ENCODE measurements at places on chromosomes 3 and 15.

GRCh38 chr3:108250626-108251025 lies 28.4 kb upstream of the IFT57 start:
- DNase-seq = no peak

DNA sequence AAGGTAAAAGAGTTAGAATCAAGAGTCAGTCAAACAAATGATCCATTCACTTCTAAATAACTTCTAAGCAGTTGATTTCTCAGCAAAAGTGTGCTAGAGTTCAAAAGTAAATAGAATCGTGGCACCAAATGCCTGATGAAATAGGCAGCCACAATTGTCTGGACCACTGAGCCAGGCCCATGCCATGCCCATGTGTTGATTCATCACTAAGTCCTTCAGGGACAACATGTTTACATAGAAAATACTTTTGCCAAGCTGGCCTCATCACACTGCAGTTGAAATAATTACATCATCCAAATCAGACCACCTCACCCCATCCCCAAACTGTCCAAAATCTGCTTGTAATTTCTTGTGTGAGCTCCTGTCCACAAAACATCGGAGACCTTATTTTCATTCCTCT lies 216.3 kb downstream of the IGSF11 start:
- no peak for DNase-seq

GRCh38 chr3:189393598-189393997 lies 221.8 kb downstream of the TPRG1 start:
- no peak for DNase-seq

GRCh38 chr3:128040660-128041059 lies 11.6 kb upstream of the SEC61A1 start:
- no peak for DNase-seq

DNA sequence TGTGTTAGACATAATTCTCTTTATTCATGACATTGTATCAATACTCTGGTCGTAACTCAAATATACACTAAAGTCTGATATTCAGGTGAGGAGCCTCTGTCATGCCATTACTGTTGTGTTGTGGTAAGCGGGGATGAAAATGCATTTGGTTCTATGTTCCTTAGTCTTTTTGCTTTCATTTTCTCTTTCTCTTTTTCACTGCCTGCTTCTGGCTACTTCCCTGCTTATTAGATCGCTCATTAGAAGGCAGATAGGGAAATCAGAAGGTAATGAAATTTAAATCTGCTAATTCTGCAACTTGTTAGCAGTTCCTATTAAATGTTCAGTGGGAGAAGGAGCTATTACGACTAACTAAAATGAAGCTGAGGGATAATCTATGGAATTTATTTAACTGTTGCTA lies 345.0 kb downstream of the GRM7 start:
- no peak for DNase-seq

DNA sequence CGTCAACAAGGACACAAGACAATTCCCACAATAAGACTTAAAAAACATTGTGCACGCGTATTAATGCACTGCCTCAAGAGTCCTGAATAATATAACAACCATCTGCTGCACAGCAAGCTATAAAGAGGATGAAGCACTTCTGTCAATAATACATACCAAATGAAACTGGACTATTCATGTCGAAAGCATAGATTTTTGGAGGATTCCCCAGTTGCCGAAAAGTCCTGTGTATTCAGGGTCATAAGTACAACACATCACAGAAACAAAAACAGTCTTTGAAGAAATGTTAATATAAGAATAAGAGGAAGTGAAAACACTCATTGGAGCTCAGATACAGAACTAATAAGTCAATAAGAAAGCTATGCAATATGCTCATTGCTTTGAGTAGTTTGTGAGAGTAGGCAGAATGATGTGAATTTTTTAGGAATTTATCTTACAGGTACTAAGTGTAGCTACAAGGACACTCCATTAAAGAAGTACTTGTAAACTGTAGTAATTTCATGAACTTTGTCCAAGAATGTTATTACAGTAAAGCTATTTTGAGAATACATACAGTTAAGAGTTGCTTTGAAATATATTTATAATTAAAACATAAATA lies 31.6 kb downstream of the CBLB start:
- DNase-seq = no peak

GRCh38 chr15:48935236-48935635 lies 28.5 kb downstream of the SHC4 start:
- DNase-seq = no peak

GRCh38 chr3:69539134-69539533 lies 153.2 kb upstream of the FRMD4B start:
- DNase-seq = no peak

- DNase-seq = no peak
Measured at GRCh38 chr3:57777774-57778173, 21.7 kb downstream of the SLMAP start.

DNA sequence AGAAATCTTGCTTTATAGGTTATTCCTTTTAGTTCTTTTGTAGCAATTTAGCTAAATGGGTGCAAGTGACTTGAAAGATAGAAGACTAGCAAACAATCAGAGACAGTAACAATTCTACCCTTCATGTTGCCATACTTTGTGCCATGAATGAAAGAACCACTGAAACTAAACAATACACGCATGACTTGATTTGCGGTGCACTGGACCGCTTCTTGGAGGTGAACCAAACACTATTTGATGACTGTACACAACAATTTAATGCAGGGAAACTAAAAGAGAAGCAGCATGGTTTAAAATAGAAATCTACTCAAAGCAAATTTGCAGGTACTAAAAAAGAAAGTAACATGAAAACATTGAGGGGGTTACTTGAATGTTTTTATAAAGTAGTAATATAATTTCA lies 331.0 kb upstream of the RARB start:
- no peak for DNase-seq

GRCh38 chr15:76614725-76615124 lies 278.2 kb downstream of the ISL2 start:
- no peak for DNase-seq

- no peak for DNase-seq
Measured at GRCh38 chr15:59218710-59219109, 12.1 kb downstream of the LDHAL6B start.

- DNase-seq = no peak
Measured at GRCh38 chr15:70351941-70352774, 254.4 kb upstream of the TLE3 start.

DNA sequence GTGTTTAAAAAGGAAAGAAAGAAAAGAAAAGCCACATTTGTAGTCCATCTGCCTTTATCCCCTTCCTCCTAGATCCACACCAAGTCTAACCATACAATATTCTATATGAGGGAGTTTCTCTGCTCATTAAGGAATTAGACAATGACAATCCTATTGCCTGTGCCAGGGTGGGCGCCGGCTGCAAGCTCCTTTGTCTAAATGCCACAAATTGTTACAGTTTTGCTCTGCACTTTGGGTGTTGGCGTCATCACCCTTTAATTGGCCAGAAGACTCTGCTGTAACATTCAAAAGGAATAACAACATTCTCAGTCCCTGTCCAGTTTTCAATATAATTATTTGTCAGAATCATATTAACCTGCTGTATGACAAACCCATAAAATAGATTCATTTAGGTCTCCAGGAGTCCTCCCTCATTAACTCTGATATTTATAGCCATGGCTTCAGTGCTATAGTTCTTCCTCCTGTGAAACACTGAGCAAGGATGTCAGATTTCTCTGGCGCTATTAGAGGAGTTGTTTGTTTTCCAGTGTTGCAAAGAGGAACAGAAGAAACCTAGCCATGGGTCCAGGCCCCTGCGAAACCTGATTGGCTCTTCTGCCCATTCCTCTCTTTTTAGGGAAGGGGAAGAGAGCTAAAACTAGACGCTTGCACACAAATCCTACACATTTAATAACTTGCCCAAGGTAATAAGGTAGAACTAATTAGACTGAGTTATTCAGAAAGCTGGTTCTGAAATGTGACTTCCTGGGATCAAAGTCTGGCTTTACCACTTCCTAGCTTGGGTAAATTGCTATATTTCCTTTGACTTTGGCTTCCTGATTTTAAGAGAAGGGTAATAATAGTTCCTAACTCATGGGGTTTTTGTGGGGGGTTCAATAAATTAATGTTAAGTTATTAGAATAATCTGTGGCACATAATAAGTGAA lies 112.4 kb downstream of the CD47 start:
- DNase-seq = no peak

- DNase-seq = no peak
Measured at GRCh38 chr3:133271539-133271938, 128.3 kb upstream of the BFSP2 start.

- no peak for DNase-seq
Measured at GRCh38 chr3:39850716-39851032, 41.3 kb downstream of the MYRIP start.

DNA sequence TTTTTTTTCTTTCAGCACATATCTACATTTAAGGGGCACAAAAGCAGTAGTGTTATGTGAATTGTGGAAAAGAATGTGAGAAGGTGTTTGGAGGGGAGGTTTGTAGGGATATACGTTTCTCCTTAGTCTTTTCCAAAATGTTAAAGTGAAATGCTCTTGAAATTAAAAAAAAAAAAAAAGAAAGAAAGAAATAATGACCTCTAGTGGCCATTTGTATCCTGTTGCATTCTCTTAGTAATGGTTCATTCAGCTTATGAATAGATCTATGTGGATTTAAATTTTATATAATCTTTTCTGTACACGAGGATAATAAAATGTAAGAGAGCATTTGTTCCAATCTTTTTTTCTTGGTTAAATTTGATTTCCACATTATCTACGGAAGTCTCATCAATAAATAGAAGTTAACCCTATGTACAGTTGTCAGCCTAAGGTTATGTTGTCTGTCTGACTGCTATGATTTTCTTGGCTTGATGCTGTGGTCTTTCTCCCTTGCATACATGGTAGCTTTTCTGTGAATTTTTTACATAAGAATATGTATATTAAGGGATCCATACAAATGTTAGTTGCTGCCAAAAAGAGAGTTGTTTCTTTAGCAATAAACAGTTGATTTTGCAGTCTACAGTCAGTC lies 1.7 kb downstream of the P2RY13 start:
- DNase-seq = no peak

DNA sequence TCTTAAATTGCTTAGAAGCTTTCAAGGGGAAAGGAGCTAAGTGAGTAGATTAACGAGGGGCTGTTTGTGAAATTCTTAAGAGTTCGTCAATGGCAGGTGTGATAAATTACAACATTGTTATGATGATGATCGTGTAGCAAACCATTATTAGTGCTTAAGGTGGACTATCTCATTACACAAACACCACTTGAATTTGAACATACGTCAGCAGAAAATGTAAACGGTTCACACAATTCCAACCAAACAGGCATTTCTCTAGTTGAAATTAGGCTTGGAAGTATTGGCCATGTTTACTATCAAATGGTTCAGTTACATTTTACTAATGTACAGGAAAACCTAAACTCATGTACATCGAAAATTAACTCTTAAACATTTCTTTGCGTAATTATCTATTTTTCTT lies 102.8 kb downstream of the PYDC2 start:
- DNase-seq = no peak

- no peak for DNase-seq
Measured at GRCh38 chr3:13520326-13520880, 28.5 kb upstream of the FBLN2 start.

DNA sequence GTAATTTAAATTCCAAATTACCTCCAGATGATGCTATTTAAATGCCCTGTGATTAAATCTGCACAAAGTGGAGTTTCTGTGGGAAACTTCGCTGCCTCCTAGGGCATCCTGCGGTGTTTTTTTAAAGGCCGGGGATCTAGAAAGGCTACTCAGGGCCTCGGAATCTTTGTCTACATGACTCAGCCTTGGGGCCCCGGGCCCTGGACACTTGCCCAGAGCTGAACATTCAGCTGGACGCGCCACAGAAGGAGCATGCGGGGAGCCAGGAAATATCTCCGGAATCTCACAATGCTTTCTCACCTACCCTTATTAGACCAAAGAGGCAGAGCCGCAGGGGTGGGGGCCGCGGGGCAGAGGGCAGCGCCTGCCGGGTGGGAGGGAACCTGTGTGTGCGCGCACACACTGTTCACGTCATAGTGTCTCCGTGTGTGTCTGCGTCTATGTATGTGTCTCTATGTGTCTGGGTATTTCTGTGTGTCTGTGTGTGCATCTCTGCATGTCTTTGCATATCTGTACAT lies 145.5 kb upstream of the TPM1 start:
- DNase-seq = no peak

GRCh38 chr3:190239325-190239724 lies 82.9 kb downstream of the CLDN1 start:
- DNase-seq = no peak

DNA sequence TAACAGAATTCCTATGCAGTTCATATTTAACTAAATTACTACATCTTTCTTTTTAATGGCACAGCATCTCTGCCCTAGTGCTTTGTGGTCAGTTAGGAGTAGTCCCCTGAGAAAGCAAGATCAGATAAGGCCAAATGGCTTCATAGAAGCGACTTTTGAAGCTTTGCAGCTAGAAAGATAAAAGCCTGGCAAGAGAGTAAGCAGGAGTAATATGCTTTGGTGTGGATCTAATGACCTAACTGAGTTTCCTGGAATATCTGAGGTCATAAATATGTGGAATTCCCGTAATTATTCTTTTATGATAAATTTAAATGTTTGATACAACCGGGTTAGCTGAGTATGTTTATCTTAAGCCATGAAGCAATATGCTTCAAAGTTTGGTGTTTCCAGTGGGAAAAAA lies 374.9 kb upstream of the LRRC3B start:
- DNase-seq = no peak

- DNase-seq = no peak
Measured at GRCh38 chr3:180102134-180102533, 65.4 kb upstream of the PEX5L start.

- DNase-seq = no peak
Measured at GRCh38 chr15:56428821-56429458, 36.0 kb downstream of the MNS1 start.

GRCh38 chr3:122697952-122698620 lies 17.4 kb downstream of the PARP14 start:
- no peak for DNase-seq

DNA sequence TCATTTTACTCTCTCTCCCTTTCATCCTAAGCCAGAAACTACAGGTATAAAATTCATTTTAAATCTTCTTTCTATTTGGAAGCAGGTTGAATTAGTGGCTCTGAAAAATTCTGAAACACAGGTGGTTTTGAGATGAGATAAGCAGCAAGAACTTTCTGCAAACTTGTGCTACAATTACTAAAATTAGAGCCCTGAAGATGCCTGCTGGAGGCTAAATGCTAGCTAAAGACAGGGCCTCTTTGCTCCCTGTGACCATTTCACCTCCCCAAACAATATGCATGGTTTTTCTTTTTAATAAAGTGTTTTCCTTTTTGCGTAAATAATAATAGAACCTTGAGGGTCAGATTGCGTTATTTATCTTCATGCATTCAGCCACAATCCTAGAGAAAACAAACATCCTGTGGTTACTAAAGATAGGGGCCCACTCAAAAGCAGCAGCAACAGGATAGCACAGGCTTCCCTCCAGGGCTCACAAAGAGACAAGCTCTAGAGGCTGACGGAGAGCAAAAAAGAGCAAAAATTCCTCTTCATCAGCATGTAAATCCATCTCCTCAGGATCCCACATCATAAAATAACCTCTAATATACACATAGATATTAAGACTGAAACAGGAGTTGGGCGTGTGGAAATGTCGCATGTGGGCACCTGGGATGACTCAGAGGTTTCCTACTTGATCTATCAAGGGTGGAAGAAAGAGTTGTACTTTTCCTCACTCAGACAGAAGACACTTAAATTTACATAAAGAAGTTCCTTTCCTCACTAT lies 26.5 kb upstream of the CP start:
- DNase-seq = no peak

- DNase-seq = no peak
Measured at GRCh38 chr15:28786521-28786920, 61.9 kb downstream of the GOLGA6L7 start.
